ENCODE measurements at places on chromosomes 7 and 10. TPM values are rescaled to one million over a fixed set of nuclear protein-coding genes. Genes with fewer than 3 reads are reported as not detected.

DNA sequence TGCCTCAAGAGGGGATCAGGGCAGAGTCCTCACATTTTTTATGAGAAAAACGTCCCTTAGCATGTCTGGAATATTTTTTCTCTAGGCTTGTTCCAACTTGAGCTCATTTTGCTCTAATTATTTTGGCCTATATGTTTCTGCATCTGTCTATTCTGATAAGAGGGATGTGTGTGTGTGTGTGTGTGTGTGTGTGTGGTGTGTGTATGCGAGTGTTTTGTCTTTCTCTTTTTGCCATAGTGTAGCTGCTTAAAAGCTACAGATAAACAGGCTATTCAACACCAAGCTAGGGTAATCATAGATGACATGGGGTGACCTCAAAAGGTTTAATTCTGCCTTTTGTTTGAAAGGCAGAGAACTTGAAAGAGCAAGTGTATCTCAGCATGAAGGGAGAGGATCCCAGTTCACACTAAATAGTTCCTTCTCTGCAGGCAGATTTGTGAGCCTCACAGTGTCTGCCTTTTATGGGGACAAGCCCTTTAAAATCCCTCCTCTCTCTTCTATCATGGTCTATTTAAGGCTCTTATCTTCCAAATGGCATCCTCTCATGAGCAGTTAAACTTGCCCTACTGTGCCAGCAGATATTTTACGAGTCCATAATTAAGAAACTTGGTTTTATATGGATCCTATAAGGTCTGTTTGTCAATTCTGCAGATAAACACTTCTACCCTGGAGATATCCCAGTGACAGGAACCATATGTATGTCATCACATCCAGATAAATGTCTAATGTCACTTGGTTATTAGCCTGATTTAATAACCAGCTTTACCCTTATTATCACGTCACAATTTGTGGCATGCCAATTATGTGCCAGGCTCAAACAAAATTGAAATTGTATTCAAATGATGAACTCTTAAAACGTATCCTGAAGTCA is 202.9 kb upstream of the MTPN start:
- DNase-seq = no peak

DNA sequence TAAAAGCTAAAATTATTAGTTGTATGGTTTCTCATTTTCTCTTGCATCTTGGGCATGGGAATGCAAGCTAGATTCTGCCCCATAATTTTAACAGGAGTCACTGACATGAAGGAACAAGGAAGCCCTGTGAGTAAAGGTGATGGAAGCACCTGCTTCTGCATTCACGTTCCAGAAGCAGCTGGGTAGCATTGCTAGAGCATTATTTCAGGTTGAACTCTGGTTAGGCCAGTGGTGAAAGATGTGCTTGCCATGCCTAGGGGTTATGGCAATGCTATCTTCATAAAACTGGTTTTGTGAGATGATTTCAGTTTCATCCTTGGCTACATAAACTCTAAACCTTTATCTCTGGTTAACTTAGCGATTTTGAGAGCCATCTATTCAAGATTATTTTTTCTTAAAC is 151.4 kb downstream of the TFEC start:
- no peak for DNase-seq

GRCh38 chr10:17206210-17206709 is 4.8 kb upstream of the TRDMT1 start:
- peak; percentile 62 for DNase-seq

DNA sequence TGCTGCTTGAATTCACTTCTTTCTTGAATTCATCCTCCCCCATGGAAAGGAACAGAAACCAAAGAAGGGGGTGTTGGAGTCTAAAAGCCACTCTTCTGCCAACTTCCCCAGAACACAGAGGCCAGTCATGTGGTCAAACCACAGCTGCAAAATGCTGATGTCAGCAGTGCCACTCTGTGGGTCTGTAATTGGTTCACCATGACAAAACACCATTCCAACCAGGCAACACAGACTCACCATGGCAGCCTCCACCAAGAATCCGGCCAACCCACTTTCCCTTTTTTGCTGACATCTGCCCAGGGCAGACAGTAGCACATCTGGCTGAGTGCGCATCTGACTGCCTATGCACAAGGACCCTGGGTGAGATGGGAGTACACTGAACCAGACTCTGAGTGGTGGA is 16.8 kb downstream of the OSBPL3 start:
- peak; percentile 68 for DNase-seq

- DNase-seq = no peak
Measured at GRCh38 chr7:159033473-159033825, 111.2 kb downstream of the VIPR2 start.

The KIF11 gene
- total RNA-seq = 42.2 TPM

DNA sequence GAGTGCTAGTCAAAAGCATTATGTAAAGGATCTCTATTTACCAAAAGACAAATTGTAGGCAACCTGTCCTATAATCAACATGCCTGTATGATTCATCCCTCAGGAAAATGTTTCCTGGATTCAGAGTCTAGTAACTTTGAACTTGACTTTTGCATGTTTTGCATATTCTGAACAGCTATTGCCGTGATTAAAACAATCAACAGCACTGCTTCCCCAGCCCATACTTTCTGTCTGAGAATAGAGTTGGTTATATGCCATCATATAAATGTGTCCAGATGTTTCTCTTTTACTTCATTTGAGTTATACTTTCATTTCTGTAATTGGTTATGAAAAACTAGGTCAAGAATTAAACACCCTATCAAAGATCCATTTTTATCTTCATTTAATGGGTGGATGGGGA is 83.5 kb downstream of the ZMYND11 start:
- DNase-seq = no peak

- peak; percentile 82 for DNase-seq
Measured at GRCh38 chr10:124611738-124612137, 132.4 kb downstream of the FAM53B start.

- no peak for DNase-seq
Measured at GRCh38 chr10:79904671-79905321, 44.1 kb downstream of the SFTPD start.

DNA sequence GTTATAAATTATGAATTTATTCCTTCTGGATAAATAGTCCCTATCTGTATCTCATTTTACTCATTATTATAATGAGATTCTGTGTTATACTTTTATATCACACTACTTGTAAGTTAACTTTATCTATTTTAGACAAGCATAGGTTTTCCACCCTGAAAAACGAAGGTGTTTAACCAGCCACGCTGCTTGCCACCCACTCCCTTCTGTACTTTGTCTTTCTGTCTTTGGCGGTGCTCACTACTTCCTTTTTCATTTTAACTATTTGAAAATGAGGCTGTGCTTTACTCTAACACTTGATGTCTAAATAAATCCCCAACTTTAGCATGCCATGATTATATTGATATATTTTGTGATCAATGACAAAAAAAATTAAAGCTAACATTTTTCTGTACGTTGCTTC is 952.9 kb downstream of the DNAJB9 start:
- DNase-seq = no peak

GRCh38 chr10:79384773-79385391 is 37.6 kb downstream of the PPIF start:
- DNase-seq = no peak

- DNase-seq = no peak
Measured at GRCh38 chr10:131277969-131278368, 33.6 kb downstream of the TCERG1L start.

- DNase-seq = no peak
Measured at GRCh38 chr7:45055016-45055415, 33.8 kb downstream of the NACAD start.

The GARS1 gene
- total RNA-seq = 200 TPM

DNA sequence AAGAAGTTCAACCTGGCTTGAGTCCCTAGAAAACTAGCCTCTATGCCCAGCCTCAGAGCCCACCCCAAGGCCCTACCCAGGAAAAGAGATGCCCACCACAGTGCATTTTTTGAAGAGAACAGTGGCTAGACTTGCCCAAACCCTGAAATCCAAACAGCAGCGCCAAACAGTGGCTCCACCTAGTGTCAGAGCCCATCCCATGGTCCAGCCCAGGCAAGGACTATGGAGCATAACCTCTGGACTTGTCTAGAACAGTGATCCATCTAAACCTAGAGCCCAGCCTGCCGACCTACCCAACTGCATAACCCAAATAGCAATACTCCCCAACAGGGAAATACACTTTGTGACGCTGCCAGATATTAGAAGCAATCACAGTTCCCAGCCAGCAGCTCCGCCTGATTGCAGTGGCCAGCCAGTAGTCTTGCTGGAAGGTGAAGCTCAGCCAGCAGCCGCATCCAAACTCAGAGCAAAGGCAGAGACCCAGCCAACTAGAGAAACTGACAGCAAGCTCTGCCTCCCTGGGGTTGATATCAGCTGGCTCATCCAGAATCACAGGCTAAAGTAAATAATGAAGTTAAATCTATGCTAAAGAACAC is 44.5 kb downstream of the HBP1 start:
- DNase-seq = no peak

DNA sequence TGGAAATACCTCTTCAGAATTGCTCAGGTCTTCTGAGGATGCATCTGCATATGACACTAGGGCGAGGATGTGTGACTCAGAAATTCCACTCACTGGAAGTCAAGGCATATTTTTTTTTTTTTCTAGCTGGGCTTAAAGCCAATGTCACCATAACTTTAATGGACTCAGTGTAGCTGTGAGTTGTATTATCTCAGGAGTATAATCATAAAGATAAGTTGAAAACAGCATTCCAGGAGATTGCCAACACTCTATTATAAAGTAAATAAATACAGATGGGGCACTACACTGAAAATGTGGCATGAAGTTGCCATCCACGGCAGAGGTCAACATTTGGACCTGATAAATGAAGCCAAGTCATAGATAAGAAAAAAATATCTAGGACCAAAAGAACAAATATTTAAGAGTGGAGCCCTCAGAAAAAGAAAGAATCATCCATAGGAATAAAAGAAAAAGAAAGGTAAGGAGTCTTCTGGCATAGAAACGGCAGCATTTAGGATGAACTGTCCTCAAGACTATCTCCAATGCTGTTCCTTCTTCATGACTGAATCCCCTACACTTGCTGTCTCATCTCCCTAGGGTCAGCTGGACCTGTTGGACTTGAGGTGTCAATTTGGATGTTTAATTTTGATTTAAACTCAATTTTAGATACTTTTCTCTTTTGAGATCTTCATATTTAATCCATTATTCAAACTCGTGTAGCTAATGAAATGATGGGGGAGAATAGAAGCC is 72.9 kb upstream of the CAV2 start:
- DNase-seq = no peak

DNA sequence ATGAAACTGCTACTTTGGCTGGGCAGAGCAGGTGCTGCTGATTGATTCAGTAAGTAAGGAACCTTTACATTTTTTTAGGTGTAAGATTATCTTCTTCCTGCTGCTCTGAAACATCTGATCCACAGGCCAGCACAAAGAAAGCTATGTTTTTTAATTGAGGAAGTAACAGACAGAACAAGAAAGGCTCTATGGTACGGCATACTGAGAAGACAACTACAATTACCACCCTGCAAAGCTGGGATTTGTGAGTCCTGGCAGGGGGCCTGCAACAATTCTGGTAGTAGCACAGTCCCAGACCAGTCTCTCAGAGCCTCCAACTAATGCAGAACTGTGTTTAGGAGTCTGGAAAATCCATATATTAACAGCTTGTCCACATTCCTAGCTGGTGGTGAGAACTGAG is 103.0 kb upstream of the LRRTM3 start:
- DNase-seq = no peak

DNA sequence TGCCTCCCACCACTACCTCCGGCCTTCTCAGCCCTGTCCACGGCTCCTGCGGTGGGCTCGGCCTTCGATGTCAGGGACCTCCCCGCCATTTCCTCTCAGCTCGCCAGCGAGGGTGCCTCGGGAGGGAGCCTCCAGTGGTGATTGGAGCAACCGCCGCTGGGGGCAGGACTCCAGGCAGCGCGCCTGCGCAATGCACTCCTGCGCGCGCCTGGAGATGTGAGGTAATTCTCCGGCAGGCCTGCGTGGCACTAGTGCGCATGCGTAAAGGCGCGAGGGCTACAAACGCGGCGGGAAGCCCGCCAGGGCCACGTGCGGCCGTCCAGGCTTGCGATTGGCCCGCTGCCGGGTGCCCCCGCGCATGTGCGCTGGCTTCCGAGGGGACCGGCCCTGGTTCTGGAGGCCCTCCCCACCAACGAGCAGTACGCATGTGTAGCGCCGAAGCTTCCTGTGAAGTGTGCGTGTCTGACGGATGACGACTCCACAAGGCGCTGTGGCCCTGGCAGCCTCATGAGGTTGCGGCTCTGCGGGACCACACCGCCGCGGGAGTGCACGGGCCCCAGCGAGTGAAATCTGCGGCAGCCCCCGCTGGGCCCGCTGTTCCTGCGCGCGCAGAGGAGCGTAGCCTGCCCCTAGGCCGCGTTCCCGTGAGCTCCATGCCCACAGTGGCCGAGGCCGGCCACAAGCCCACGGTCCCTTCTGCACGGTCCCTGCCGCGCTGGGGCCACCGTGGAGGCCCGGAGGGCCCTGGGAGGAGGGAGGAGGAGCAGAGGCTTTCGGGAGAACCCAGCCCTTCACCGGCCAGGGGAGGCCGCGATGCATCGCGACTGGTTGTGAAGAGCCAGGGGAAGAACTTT is at the start of gene SYCE1:
SYCE1 (minus strand) TSS at position 143 of the 854 bp plus-strand sequence; CDS start at position 89, 54 bp downstream.
- no peak for DNase-seq

GRCh38 chr7:156503196-156503595 is 137.4 kb upstream of the RNF32 start:
- no peak for DNase-seq

GRCh38 chr7:135976312-135977006 is 700 bp downstream of the MTPN start:
- peak; percentile 61 for DNase-seq

DNA sequence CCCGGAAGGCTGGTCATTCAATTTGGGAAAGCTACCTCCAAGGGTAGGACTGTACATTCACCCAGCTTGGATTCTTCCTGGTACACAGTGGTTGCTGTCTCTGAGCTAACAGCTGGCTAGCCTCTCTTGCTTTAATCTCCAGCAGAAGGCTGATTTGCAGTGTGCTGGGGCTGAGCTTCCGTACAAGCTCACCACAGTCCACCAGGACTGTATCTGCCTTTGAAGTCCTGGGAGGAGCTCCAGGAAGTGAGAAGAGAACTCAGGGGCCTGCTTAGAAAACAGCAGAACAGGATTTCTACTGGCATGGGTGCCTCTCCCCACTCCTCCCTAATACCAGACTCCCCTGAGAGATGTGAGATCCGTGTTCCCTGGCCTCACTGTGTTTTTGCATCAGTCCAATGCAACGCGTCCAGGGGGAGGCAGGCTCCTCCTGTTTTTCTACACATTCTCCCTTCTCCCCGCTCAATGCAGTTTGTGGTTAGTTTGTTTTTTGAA is 6.6 kb downstream of the AFAP1L2 start:
- peak; percentile 38 for DNase-seq
